ENCODE measurements at places on chromosomes 11 and 22. TPM values are rescaled to one million over a fixed set of nuclear protein-coding genes. Genes with fewer than 3 reads are reported as not detected.

The BTBD18 gene
- polyA plus RNA-seq, result not detected

The ISX gene
- polyA plus RNA-seq, result not detected

The NCF4 gene
- 16.3 TPM for polyA plus RNA-seq

The C11orf91 gene
- polyA plus RNA-seq, result not detected

The SLC6A5 gene
- not detected for polyA plus RNA-seq

The UNC93B1 gene
- 15.6 TPM for polyA plus RNA-seq

The NUP50 gene
- polyA plus RNA-seq, result 30.4 TPM

The OR5B21 gene
- polyA plus RNA-seq, result not detected

The SH3BP1 gene
- polyA plus RNA-seq, result 12.8 TPM

The XKR3 gene
- not detected for polyA plus RNA-seq

DNA sequence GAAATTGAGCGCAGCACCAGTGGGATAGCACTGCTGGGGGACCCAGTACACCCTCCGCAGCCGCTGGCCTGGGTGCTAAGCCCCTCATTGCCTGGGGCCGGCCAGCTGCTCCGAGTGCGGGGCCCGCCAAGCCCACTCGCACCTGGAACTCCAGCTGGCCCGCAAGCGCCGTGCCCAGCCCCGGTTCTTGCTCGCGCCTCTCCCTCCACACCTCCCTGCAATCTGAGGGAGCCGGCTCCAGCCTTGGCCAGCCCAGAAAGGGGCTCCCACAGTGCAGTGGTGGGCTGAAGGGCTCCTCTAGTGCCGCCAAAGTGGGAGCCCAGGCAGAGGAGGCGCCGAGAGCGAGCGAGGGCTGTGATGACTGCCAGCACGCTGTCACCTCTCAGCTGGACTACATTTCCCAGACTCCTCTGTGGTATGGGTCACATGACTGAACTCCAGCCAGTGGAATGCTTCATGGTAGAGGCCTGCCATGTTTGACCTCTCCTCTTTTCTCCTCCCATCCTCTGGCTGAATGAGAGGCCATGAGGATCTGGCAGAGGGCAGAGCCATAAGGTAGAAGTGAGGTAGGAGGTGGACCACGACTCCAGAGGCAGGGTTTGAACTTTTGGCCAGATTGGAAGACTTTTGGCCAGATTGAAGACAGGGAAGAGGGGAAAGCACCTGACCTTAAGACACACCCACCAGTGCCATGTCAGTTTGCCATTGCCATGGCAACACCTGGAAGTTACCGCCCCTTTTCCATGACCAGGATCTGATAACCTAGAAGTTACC, 6.2 kb downstream of the MRGPRD start:
- no peak overlapping the region for H3K27ac ChIP-seq
- H3K4me1 ChIP-seq, result no peaks in the 10 kb centered on the region
- H3K36me3 ChIP-seq, result no peaks in the 10 kb centered on the region
- no peak for DNase-seq
- no peak overlapping the region for H3K4me3 ChIP-seq

GRCh38 chr11:75499423-75500190, 26.1 kb downstream of the GDPD5 start:
- H3K4me3 ChIP-seq, result no peak overlapping the region
- H3K27me3 ChIP-seq, result no peaks in the 10 kb centered on the region

- H3K27ac ChIP-seq, result no peak overlapping the region
- no peak for DNase-seq
- no peak overlapping the region for H3K4me3 ChIP-seq
- H3K4me1 ChIP-seq, result peaks cover 11% of the 10 kb centered on the region
Measured at GRCh38 chr11:15180212-15180792, 65.6 kb downstream of the INSC start.

DNA sequence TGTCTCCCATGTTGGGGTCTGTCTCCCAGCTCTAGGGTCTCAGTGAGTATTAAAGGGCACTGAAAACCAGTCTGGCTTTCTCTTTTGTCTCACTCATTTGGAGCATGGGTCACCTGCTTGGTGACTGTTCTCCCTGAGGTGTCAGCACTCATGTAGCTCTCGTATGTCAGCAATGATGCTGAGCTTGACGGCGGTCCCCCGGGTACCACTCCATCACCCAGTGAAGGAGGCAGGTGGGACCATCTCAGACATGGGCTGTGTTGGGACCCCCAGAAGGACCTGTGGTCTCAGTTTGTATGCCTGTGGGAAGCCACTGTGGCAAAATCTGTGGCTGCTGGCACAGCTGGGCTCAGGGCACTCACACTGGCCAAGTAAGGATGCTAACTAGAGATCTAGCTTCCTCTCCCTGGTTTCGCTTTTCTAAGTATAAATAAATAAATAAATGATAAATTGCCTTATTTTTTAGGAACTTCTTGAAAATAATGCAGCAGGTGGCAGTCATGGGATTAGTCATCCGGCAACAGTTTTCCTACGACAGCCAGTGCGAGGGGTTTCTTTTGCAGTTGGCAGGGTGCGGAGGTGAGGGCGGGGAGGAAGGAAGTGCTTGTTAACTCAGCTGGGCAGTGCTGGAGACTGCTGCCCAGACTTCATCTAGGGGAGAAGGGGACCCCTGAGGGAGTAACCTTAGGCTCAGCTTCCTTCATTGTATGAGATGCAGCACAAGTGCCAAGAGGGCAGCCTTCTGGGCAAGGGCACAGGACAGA, 48.8 kb downstream of the OSBP2 start:
- no peak for DNase-seq
- H3K27ac ChIP-seq, result no peak overlapping the region
- no peaks in the 10 kb centered on the region for H3K27me3 ChIP-seq
- no peaks in the 10 kb centered on the region for H3K36me3 ChIP-seq

DNA sequence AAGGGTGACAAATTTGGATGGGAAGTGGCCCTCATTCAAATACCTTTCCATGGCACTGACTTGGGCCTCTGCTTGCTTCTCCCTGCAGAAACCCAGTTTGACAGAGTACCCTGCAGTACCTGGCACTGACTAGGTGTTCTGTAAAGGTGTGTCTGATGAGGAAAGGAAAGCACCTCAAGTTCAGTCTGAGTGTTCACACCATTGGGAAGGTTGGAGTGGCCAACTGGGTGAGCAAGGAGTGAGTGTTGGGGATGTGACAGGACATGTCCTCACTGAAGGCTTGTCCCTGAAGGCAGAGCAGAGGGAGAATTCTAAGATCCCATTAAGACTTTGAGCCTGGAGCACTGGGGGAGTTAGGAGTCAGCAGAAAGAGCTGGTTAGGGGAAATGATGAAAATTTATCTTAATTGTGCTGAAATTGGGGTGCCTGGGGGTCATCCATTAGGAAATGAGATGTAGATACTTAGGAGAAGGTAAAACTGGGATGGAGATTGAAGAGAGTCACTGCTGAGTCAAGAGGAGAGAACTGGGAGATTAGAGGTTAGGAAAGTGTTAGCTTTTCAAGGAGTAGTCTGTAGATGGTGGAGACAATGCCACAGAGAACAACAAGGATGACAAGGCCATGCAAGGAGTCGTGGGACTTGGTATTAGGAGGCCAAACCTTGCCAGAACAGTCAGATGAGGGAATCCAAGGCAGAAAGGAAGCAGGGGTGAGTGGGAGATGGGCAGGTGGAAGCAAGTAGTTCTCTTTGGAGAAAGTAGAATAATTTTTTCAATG, 6.1 kb downstream of the SREBF2 start:
- DNase-seq, result no peak
- peaks cover 15% of the 10 kb centered on the region for H3K36me3 ChIP-seq
- peaks cover 81% of the 10 kb centered on the region for H3K4me1 ChIP-seq
- H3K4me3 ChIP-seq, result no peak overlapping the region
- peak overlapping the region; percentile 53 for H3K27ac ChIP-seq

- H3K36me3 ChIP-seq, result peaks cover 62% of the 10 kb centered on the region
- no peak for DNase-seq
- H3K4me1 ChIP-seq, result peaks cover 41% of the 10 kb centered on the region
- no peaks in the 10 kb centered on the region for H3K27me3 ChIP-seq
Measured at GRCh38 chr11:33706546-33706945, 5.9 kb upstream of the C11orf91 start.

DNA sequence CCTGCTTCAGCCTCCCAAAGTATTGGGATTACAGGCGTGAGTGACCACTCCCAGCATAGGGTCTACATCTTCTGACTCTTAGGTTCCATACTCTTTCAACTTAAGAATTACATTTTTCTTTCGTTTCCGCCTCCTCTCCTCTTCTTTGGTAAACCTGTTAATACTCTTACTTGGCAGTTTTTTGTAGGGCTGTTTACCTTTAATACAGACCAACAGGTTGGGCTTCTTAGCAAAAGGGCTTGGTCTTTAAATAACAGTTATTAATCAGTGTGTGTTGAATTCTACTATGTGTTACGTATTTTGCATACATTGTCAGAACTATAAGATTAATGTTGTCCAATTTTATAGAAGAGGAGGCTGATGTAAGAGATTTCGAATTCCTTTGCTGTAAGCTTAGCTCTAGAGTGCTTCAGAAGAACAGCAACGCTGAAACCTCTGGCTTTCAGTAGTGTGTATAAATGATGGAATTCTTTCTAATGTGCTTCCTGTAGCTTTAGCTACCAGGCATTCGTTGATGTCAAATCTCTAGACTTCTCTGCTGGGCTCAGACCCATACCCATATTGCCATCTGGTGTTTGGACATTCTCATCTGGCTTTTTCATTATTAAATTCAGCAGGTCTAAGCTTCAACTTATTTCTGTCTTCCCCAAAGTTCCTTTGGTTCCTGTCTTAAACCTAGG, 3.1 kb downstream of the FDX1 start:
- peak; percentile 24 for DNase-seq
- H3K27me3 ChIP-seq, result no peaks in the 10 kb centered on the region
- peaks cover 73% of the 10 kb centered on the region for H3K4me1 ChIP-seq
- H3K36me3 ChIP-seq, result no peaks in the 10 kb centered on the region
- H3K4me3 ChIP-seq, result peak overlapping the region; percentile 0

DNA sequence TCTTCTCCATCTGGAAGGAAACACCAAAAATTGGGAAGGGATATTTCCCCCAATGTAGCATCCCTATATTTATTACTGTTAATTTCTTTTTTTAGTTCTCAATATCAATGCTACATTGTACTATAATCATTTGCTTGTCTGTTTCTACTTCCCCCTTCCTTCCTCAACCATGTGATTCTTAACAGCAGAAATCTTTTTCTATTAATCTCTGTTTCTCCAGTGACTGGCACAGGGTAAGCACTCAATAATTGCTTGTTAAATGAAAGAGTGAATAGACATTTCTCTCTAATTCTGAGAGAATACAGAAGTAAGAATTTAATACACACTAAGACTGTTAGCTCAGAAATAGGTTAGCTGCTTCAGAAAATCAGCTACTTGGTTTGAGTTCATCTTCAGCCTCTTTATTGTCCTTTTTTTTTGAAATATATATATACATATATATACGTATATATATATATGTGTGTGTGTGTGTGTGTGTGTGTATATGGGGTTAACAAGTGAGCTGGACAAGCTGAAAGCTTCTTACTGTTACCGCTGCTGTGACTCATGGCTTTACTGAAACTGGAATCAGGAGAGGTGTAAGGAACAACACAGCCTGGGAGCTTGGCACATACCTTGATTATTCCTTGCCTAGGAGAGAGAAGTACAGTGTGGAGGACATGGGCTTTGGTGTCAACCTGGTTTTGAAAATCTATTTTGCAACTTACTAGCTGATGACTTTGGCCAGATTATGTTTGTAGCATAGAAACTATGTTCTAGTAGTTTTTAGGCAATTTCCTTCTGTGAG, 26.2 kb upstream of the PDE3B start:
- H3K36me3 ChIP-seq, result no peaks in the 10 kb centered on the region
- no peak overlapping the region for H3K4me3 ChIP-seq
- no peaks in the 10 kb centered on the region for H3K27me3 ChIP-seq
- no peak for DNase-seq
- H3K27ac ChIP-seq, result no peak overlapping the region
- peaks cover 17% of the 10 kb centered on the region for H3K4me1 ChIP-seq

GRCh38 chr22:44443641-44444235, 54.3 kb downstream of the RTL6 start:
- no peak for DNase-seq
- H3K4me1 ChIP-seq, result no peaks in the 10 kb centered on the region
- H3K27me3 ChIP-seq, result no peaks in the 10 kb centered on the region
- no peak overlapping the region for H3K4me3 ChIP-seq
- H3K36me3 ChIP-seq, result no peaks in the 10 kb centered on the region

- H3K27me3 ChIP-seq, result no peaks in the 10 kb centered on the region
- H3K27ac ChIP-seq, result peak overlapping the region; percentile 81
- H3K4me3 ChIP-seq, result no peak overlapping the region
- peaks cover 71% of the 10 kb centered on the region for H3K4me1 ChIP-seq
- DNase-seq, result no peak
- peaks cover 31% of the 10 kb centered on the region for H3K36me3 ChIP-seq
Measured at GRCh38 chr11:59184691-59185339, 12.9 kb downstream of the DTX4 start.

DNA sequence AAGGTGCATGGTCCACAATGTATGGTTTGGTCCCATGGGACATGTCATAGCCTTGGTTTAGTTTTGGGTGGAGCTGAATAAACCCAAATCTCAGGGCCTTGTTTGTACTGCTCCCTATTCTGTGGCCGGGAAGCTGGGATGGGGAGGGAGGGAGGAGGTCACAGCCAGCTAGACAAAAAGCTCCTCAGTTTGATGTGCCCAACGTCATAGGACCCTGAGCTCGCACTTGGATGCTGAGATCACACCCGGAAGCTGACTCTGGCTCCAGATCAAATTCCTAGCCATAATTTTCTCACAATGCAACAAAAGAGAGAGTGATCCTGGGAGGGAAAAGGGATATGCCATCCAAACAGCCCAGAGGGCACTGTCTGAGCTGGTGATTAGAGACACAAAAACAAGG, 1.5 kb downstream of the HSPB2 start:
- H3K4me3 ChIP-seq, result peak overlapping the region; percentile 46
- H3K27ac ChIP-seq, result peak overlapping the region; percentile 49
- H3K4me1 ChIP-seq, result peaks cover 31% of the 10 kb centered on the region
- H3K27me3 ChIP-seq, result peaks cover 10% of the 10 kb centered on the region
- DNase-seq, result peak; percentile 82

- H3K36me3 ChIP-seq, result no peaks in the 10 kb centered on the region
- no peak overlapping the region for H3K27ac ChIP-seq
- H3K4me3 ChIP-seq, result peak overlapping the region; percentile 42
- H3K27me3 ChIP-seq, result peaks cover 18% of the 10 kb centered on the region
Measured at GRCh38 chr11:124839972-124840621, 25.1 kb upstream of the ROBO3 start.

DNA sequence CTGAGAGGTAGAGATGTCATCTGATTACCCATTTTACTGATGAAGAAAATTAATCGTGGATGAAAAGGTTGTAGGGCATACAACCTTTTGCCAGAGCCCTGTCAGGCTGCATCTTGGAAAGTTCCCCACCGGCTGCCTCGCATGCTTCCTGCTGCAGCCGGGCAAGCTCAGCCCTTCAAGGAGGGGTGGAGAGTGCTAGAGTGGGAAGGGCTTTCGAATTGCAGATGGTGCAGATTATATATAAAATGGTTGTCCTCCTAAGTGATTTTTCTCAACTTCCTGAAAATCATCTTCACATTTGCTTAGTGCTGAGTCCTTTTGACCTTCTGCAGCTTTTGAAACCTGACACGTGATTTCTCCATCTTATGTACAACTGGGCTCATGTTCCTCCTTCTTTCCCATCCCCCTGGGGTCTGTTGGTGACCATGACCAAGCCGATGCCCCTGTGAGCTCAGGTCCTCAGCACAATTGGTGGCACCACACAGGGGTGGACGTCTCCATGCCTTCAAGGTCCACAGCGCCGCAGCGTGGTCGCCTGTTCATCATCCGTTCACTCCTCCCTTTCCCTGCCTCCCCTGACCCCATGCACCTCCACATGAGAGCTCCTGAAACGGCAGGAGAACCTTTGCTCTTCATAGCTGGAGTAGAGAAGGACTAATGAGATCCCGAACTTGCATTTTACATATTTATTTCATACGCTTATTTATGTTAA, 47.6 kb upstream of the MYO18B start:
- no peaks in the 10 kb centered on the region for H3K36me3 ChIP-seq
- no peak for DNase-seq
- no peak overlapping the region for H3K4me3 ChIP-seq
- no peak overlapping the region for H3K27ac ChIP-seq

All from stomach (tissue), 19 donors.